Panc1 (cell line): ENCODE measurements at places on chromosomes 11 and 22. TPM values are rescaled to one million over a fixed set of nuclear protein-coding genes. Genes with fewer than 3 reads are reported as not detected.

DNA sequence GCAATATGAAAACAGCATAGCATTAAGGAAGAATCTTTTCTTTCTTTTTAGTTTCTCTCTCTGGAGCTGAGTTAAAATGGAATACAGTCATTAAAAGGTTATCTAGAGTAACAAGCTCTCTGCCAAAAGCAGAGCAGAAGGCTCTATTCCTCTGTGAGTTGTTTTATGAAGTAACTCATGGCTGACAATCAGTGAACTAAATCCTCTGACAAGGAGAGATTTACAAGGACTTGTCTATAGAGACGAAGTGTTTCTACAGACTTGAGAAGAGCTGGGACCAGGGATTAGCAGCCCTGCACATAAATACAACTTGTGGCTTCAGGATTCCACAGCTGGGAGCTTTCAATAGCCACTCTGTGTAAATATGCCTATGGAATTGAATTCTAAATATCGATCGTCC, 192.5 kb upstream of the RAG2 start:
- no peak for DNase-seq

DNA sequence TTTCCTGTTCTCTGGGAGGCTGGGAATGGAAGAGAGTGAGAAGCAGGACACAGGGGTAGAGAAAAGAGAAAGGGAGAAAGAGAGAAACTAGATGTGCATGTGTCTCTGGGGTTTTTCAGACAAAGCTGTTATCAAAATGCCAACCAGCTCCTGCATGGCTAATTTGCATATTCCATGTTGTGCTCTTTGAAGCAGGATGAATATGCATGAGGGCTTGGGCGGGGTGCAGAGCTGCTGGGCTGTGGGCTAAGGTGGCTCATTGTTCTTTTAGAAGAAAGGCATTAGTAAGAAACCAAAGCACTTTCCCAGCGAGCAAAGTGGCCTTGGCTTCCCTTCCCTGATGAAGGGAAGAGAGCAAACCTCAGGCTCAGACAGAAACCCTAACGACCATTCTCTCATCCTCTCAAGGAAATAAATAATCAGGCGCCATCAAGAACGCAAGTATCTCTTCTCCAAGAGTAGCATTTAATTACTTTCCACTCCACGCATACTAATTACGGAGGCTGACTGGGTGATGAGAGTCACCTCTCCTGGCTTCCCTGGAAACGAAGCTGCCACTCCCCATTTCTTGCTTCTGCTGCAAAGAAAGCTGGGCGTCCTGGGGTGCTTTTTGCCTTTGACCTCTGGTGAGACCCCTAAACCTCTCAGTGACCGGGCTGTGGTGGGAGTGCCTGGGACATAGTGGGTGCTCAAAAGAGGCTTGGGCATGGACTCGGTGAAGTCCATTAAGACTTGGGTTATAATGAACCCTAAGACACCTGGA, 54.2 kb downstream of the FEZ1 start:
- DNase-seq: no peak

TMEM45B gene
- total RNA-seq: 2.6 TPM

STK33 gene
- total RNA-seq: 3.9 TPM

DNA sequence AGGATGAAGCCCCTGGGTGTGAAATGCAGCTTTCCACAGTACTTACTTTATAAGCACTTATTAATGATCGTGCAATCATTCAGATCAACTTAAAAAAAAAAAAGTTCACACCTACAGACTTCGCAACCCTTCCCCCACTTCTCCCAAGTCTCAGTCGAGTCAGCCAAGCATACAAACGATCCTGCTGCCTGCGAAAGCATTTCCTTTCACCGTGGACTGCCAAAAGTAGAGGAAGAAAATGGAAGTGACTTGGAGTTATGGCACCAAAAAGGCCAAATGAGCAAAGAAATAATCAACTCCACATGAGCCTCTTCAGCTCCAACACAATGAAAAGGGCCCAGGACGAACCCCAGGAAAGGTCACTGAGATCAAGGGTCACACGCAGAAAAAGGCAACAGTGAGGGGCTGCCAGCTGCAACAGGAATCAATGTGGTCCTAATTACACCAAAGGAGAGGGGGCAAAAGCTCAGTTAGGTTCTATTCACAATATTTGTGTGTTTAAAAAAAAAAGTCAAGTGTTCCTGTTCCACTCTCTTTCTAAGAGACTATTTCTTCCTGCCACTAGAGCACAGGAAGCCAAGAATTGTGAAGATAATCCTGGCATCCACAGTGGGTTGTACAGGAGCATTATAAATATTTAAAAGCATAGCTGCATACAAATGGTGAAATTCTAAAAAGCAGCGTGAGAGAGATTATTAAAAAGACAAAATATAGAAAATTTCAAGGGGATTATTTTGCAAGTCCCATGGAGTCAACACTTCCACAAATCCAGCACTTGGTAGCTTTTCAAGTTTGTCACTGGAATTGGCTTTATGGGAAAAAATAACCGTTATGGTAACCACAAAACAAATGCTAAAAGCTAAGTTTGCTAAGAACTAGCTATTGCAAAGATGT, 28.4 kb downstream of the CDON start:
- DNase-seq: no peak

GRCh38 chr11:76700177-76701100, 29.9 kb upstream of the LRRC32 start:
- no peak for DNase-seq

DNA sequence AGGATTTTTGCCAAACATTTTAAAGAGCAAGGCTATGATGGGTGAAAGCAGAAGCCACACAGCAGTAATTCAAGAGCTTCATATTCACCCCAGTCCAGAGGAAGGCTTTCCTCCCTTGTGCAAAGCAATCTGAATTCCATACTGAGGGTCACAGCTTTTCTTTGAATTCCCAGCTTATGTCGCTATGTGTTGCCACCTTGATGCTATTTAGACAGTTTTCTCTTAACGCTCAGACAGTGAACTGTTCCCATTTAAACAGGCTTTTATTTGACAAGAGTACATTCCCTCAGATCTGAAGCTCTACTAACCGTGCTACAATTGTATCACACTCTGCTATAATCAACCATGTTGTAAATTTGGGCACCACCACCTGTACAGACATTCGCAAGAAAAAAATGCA, 279.7 kb downstream of the CADM1 start:
- DNase-seq: no peak

CASP5 gene
- not detected for total RNA-seq

DNA sequence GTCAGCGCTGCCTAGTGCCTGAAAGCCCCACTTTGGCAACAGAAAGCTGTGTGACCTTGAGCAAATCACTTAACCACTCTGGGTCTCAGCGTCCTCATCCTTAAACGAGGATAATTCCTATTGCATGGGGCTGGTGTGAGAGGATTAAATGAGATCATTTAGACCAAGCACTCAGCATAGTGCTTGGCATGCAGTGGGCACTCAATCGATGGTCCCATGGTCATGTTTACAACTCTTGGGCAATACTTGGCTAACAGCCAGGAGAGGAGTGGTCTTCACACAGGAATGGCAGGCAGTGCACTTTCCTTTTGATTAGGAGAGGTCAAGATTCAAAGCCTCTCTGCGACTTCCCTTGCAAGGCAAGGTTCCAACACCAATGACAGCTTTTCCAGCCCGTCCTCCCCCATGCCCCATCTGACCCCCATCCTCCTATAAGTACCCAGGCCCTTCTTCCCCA, 14.1 kb downstream of the TNKS1BP1 start:
- DNase-seq: no peak

DNA sequence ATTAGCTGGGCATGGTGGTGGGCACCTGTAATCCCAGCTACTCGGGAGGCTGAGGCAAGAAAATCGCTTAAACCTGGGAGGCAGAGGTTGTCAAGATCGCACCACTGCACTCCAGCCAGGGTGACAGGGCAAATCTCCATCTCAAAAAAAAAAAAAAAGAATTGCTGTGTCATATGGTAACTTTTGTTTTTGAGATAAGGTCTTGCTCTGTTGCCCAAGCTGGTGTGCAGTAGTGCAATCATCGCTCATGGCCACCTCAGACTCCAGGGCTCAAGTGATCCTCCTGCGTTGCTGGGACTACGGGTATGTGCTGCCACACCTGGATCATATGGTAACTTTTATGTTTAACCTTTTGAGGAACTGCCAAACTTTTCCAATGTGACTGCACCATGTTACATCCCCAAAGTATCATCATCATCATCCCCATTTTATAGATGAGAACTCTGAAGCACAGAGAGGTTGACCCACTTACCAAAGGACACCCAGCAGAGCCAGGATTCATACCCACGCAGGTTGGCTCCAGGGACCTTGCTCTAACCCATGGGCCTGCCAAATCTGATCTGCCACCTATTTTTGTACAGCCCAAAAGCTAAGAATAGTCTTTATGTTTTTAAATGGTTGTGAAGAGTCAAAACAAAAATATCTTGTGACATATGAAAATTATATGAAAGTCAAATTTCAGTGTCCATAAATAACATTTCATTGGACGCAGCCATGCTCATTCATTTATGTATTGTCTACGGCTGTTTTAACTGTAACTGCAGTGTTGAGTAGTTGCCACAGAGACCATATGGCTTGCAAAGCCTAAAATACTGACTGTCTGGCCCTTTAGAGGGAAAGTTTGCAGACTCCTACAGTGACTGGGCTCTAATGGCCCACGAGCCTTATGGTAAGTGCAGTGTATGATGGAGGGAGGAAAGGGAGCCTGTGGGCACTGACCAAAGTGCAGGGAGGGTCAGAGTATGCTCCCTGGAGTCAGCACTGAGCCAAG, 45.3 kb downstream of the GDPD5 start:
- no peak for DNase-seq

CBX7 gene
- total RNA-seq: 14.5 TPM

- DNase-seq: no peak
Observed at GRCh38 chr22:40175611-40176244, 2.0 kb upstream of the TNRC6B start.

DNA sequence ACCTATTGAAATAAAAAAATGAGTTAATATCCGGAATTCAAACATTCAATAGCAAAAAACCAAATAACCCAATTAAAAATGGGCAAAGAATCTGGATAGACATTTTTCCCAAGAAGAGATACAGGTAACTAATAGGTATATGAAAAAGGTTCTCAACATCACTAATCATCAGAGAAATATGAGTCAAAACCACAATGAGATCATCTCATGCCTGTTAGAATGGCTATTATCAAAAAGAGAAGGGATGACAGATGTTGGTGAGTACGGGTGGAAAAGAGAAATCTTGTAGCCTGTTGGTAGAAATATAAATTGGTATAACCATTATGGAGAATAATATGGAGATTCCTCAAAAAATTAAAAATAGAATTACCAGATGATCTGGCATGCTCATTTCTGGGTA, 26.9 kb upstream of the OR6M1 start:
- DNase-seq: no peak

DNA sequence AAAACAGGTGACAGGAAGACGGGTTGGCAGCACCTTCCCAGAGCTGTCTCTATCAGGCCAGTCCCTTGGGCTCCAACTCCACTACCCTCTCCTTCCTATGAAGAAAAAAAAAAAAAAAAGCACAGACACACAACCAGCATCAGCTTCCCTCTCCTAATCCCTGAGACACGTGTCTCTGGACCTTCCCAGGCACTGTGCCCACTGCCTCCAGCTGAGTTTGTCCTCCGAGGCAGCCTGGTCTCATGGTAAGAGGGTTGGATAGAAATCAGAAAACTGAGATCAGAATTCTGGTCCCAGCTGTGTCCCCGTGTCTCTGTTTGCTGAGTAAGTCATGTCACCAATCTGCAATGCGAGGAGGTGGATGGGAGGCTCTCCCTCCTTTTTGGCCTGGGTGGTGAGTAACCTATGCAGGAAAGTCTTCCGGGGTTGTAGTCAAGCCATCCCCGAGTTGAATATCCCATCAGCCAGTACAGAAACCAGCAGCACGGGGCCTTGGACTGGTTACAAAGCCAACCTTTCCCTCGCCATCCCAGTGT, 193.7 kb upstream of the TBCEL start:
- no peak for DNase-seq

DNA sequence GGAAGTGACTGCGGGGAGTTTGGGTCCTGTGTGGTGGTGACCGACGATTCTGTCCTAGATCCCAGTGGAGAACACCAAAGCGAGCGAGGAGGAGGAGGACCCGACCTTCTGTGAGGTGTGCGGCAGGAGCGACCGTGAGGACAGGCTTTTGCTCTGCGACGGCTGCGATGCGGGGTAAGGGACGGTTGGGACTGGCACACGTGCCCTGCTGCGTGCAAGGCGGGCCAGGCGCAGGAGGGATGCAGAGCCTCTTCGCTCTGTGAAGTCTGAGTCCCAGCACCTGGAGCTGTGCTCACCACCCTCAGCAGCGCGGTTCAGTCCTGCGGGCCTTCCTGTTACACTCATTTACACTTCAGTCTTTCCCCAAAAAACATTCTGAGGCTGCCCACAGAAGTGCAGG, 16.2 kb downstream of the PHRF1 start:
- DNase-seq: no peak

ZNRF3 gene
- 7.3 TPM for total RNA-seq

OR52H1 gene
- total RNA-seq: 0.15 TPM

- no peak for DNase-seq
Observed at GRCh38 chr22:21978564-21979386, 3.8 kb downstream of the TOP3B start.

C11orf86 gene
- total RNA-seq: 0.28 TPM
